ENCODE measurements at places on chromosomes 7 and 10. TPM values are rescaled to one million over a fixed set of nuclear protein-coding genes. Genes with fewer than 3 reads are reported as not detected.

Gene MPP7
- total RNA-seq = 0.07 TPM

Gene GGCT
- total RNA-seq = 37.2 TPM

Gene SNCG
- 43.1 TPM for total RNA-seq

Gene OR2A12
- not detected for total RNA-seq

Gene MRM2
- 17.8 TPM for total RNA-seq

Gene KLF6
- total RNA-seq = 142 TPM

Gene ZNF488
- not detected for total RNA-seq

Gene IQUB
- total RNA-seq = 0.32 TPM

Gene RBM20
- 0.13 TPM for total RNA-seq

Gene CTTNBP2
- not detected for total RNA-seq

Gene CDK14
- total RNA-seq = 19.5 TPM

Gene CPN1
- not detected for total RNA-seq

Gene PAPSS2
- total RNA-seq = 74.3 TPM

Gene TNS3
- total RNA-seq = 15.8 TPM

Gene SFXN4
- 16.7 TPM for total RNA-seq

Gene CFAP43
- total RNA-seq = 0.07 TPM

Gene CNPY1
- not detected for total RNA-seq

Data from pulmonary artery endothelial cell (primary cell).